ENCODE measurements at places on chromosomes 6 and 20.

- no peak for DNase-seq
Observed at GRCh38 chr6:628766-629165, 28.1 kb downstream of the HUS1B start.

GRCh38 chr20:63945031-63945658 lies 11.1 kb downstream of the UCKL1 start:
- DNase-seq = no peak

- no peak for DNase-seq
Observed at GRCh38 chr20:60869087-60869486, 383.0 kb upstream of the CDH4 start.

- DNase-seq = peak; percentile 92
Observed at GRCh38 chr6:100493206-100493888, 28.6 kb upstream of the SIM1 start.

- no peak for DNase-seq
Observed at GRCh38 chr6:17490724-17491123, 97.3 kb downstream of the CAP2 start.

DNA sequence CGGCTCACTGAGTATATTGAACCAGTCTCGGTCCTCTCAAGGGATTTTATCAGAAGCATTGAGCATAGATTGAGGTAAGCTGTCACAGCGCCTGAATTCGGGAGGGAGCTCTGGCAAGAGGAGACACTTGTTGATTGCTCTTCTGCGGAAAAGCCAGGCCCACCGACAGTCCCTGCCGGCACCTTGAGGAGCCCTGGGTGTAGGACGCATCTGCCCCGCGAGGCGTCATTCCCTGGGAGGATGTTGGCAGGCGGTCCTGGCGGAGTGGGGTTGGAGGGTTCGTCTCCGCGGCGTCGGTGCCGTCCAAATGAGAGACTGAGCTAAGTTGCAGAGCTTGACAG lies 843 bp downstream of the FBXO9 start:
- DNase-seq = no peak

DNA sequence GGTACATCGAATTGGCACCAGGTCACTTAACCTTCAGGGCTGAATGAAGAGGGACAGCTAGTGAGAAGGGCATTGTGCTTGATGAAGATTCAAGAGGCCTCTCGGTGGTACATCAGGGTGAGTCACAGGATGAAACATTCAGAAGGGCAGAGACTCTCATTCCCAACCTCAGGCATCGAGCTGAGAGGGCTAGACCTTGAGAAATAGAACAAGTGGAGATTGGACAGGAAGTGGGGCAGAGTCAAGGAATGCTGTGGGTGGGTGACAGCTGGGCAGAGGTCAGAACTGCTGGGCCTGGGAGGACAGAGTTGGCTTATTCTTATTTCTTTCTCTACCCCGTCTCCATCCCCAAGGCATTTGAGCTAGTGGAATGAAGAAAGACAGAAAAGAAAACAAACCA lies 126.0 kb downstream of the SCML4 start:
- DNase-seq = no peak

DNA sequence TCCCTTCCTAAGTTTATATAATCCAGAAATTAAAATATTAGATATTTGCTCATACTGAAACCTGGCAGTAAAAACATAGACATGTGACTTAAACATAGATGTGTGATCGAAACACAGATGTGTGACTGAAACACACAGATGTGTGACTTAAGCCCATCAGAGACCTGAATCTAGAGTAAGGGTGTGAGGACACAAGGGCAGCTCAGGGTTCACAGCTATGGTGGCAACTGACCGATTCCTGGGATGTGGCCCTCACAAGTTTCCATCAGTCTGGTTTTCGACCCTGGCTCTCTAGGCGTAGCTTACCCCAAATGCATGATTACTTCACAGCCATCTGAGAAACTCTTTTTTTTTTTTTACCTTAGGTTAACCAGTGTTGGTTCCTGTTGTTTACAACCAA lies 137.0 kb downstream of the NRN1 start:
- DNase-seq = no peak
